ENCODE measurements at places on chromosomes 2 and 18. TPM values are rescaled to one million over a fixed set of nuclear protein-coding genes. Genes with fewer than 3 reads are reported as not detected.

DNA sequence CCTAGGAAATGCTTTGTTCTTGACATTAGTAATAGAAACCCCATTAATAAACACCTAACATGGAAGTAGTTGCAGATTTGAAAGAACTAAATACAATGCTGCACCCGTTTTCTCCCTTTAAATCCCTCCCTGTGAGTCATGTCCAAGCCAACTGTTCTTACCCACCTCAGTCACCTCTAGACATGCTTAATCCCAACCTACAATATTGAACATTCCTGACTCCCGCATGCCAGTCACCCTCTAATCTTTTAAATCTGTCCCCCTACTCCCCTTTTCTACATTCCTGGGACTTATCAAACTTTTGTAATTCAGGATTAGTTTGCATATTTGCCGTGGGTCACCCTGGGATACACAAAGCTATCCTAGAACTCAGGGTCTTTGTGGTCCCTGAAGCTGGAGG, 374.6 kb downstream of the IRS1 start:
- no peaks in the 10 kb centered on the region for H3K4me1 ChIP-seq
- no peaks in the 10 kb centered on the region for H3K36me3 ChIP-seq
- no peaks in the 10 kb centered on the region for H3K27me3 ChIP-seq
- no peak overlapping the region for H3K27ac ChIP-seq
- H3K4me3 ChIP-seq, result no peak overlapping the region

Gene TWIST2
- total RNA-seq, result 62.1 TPM

DNA sequence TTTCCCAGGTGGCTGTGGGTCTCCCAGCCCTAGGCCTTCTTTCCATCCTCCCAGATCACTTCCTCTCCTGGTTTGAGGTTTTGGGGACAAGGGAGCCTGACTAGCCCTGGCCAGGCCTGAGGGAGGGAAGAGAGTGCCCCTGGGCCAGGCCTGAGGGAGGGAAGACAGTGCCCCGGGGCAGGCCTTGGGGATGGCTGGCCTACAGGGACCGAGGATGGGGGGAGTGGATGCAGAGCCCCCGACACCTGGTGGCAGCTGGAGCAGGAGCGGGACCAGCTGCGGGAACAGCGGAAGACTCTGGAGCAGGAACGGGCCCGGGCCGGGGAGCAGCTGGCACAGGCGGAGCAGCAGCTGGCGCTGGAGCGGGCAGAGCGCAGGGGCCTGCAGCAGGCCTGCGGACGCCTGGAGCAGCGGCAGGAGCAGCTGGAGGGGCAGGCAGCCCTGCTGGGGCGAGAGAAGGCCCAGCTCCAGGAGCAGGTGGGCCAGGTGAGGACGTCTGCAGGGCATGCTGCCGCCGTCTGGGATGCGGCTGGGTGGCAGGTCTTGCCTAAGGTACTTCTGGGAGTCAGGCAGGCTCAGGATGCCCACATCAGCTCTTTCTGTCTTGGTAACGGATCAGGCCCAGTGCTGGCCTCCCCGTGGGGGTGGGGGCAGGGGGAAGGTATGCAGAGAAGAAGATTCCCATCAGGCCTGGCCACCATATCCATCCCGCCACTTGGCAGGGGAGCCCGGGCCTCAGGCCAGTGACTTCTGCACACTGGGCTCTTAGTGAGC, 29.2 kb downstream of the CROCC2 start:
- H3K36me3 ChIP-seq, result no peaks in the 10 kb centered on the region
- no peaks in the 10 kb centered on the region for H3K27me3 ChIP-seq
- DNase-seq, result no peak
- no peaks in the 10 kb centered on the region for H3K4me1 ChIP-seq
- H3K4me3 ChIP-seq, result no peak overlapping the region
- no peak overlapping the region for H3K27ac ChIP-seq

DNA sequence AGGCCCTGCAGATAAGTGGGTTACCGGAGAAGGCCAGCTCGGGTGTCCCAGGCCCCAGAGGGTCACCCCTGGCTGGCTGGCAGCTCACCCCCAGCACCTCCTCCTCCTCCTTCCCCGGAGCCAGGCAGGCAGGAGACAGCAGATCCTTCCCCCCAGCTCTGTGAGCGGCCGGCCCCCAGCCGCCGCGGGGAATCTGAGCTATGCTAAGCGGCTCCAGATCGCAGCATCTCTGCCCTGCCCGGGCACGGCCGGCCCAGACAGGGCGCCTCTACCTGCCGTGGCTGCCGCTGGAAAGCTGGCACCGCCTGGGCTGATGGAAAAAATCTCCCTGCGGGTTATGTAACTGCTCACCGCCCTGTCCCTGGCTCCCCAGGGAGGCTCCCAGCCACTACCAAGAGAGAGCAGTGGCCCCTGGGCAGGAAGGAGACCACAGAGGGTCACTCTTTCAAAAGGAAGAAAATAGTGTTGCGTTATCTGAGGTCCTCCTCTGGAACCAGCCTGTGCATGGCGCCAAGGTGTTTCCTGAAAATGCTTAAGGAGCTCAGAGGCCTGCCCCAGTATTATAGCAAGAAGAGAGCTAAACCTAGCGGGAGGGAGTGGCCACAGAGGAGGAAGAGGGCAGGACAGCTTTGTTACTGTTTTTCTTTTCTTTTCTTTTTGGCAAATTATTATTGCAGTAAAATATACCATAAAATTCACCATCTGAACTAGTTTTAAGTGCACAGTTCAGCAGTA, 179.0 kb downstream of the SMAD7 start:
- H3K27me3 ChIP-seq, result no peaks in the 10 kb centered on the region
- no peaks in the 10 kb centered on the region for H3K4me1 ChIP-seq
- H3K27ac ChIP-seq, result no peak overlapping the region
- no peak for DNase-seq
- H3K4me3 ChIP-seq, result no peak overlapping the region
- no peaks in the 10 kb centered on the region for H3K36me3 ChIP-seq

GRCh38 chr18:73638709-73639108, 508.9 kb downstream of the FBXO15 start:
- DNase-seq, result no peak
- H3K36me3 ChIP-seq, result no peaks in the 10 kb centered on the region
- no peaks in the 10 kb centered on the region for H3K27me3 ChIP-seq
- no peaks in the 10 kb centered on the region for H3K4me1 ChIP-seq
- no peak overlapping the region for H3K27ac ChIP-seq
- no peak overlapping the region for H3K4me3 ChIP-seq

DNA sequence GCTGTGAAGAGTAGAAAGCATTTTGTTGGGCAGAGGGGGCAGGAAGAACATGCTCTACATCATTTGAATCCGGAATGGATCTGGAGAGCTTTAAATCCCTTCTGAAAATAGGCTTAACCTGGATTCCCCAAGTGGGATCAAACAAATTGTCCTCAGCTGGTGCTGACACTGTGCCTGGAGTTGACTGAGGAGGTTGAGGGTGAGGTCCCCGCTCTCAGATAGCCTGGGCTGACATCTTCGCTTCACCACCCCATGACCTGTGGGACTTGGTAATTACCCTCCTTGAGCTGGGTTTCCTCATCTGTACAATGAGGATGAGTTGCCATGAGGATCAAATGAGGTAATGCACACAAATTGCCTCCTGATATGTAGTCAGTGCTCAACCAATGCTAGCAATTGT, 117.8 kb upstream of the SMAD2 start:
- H3K27ac ChIP-seq, result no peak overlapping the region
- no peak overlapping the region for H3K4me3 ChIP-seq
- no peaks in the 10 kb centered on the region for H3K27me3 ChIP-seq
- no peaks in the 10 kb centered on the region for H3K4me1 ChIP-seq

- no peak for DNase-seq
- no peak overlapping the region for H3K27ac ChIP-seq
- no peaks in the 10 kb centered on the region for H3K27me3 ChIP-seq
- no peaks in the 10 kb centered on the region for H3K4me1 ChIP-seq
- no peak overlapping the region for H3K4me3 ChIP-seq
Observed at GRCh38 chr2:126748188-126748760, 92.3 kb downstream of the GYPC start.

DNA sequence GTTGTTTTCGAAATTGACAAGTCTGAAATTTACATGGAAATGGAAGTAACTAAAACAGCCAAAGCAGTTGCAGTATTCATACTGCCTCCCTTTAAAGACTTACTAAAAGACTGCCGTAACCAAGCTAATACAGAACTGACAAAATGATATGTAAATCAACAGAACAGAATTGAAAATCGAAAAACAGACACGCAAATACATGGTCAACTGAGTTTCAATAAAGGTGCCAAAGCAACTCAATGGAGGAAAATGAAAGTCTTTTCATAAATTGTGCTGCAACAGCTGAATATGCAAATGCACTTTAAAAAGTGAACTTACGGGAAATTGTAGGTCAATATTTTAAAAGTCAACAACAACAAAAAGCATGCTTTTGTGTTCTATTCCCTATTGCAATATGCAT, 34.2 kb downstream of the TMEM131 start:
- H3K27me3 ChIP-seq, result no peaks in the 10 kb centered on the region
- peaks cover 3% of the 10 kb centered on the region for H3K4me1 ChIP-seq
- no peak overlapping the region for H3K27ac ChIP-seq
- no peaks in the 10 kb centered on the region for H3K36me3 ChIP-seq
- no peak for DNase-seq
- no peak overlapping the region for H3K4me3 ChIP-seq

Gene VWA3B
- 0.27 TPM for total RNA-seq

DNA sequence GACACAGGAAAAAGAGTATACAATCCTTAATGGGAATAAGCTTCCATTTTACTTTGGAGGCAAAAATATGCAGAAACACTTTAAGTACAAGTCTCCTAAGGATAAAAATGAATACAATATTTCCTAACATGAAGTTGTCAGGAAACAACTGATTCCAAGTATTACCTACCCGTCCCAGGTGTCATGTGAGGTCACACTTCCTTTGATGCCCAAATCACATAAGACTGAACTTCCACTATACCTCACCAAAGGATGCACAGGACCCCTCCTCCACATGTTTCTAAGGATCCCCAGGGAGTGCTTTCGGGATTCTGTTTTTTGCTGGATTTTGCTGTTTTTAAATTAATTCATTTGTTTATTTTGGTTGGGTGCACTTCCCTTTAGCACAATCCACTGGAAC, 438.5 kb upstream of the TCF4 start:
- H3K4me3 ChIP-seq, result no peak overlapping the region
- no peaks in the 10 kb centered on the region for H3K36me3 ChIP-seq
- H3K27ac ChIP-seq, result no peak overlapping the region
- H3K27me3 ChIP-seq, result no peaks in the 10 kb centered on the region
- DNase-seq, result no peak

- DNase-seq, result no peak
- peaks cover 47% of the 10 kb centered on the region for H3K36me3 ChIP-seq
- H3K4me3 ChIP-seq, result no peak overlapping the region
- peaks cover 17% of the 10 kb centered on the region for H3K4me1 ChIP-seq
- peak overlapping the region; percentile 24 for H3K27ac ChIP-seq
- no peaks in the 10 kb centered on the region for H3K27me3 ChIP-seq
Observed at GRCh38 chr2:216677439-216678097, 17.8 kb downstream of the IGFBP5 start.

DNA sequence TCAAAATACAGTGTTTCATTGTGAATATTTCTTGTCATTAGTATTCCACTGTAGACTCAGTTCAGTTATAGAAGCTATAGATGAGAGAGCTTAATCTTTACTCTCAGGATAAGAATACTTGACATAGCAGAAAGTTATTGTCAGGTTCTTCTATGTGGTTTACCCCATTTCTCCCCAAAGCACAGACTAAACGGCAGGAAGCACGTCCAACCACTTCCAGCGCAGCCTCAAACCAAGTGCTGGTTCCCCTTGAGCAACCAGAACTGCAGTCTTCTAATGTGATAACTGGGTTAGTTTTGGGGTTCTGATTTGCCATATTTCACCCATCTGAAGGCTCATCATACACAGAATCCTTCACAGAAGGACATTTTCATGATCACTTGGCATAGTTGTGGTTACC, 324.7 kb downstream of the SLC8A1 start:
- no peak overlapping the region for H3K4me3 ChIP-seq
- no peak for DNase-seq
- H3K27ac ChIP-seq, result no peak overlapping the region
- H3K36me3 ChIP-seq, result no peaks in the 10 kb centered on the region

Gene TCF23
- total RNA-seq, result not detected

Gene SLC35F6
- 44.5 TPM for total RNA-seq

GRCh38 chr18:49926106-49926745, 112.9 kb upstream of the ACAA2 start:
- H3K4me3 ChIP-seq, result no peak overlapping the region
- DNase-seq, result no peak
- H3K27ac ChIP-seq, result no peak overlapping the region
- H3K4me1 ChIP-seq, result peaks cover 6% of the 10 kb centered on the region
- H3K27me3 ChIP-seq, result no peaks in the 10 kb centered on the region

Gene LINC00305
- not detected for total RNA-seq

Gene MTCL1
- 23.3 TPM for total RNA-seq

GRCh38 chr2:147712051-147712450, 132.8 kb upstream of the ACVR2A start:
- H3K27me3 ChIP-seq, result no peaks in the 10 kb centered on the region
- no peaks in the 10 kb centered on the region for H3K36me3 ChIP-seq
- no peak overlapping the region for H3K27ac ChIP-seq
- H3K4me3 ChIP-seq, result no peak overlapping the region
- no peaks in the 10 kb centered on the region for H3K4me1 ChIP-seq

Gene SERPINB11
- not detected for total RNA-seq

Gene STAM2
- 41.1 TPM for total RNA-seq

Gene CHRNG
- not detected for total RNA-seq

DNA sequence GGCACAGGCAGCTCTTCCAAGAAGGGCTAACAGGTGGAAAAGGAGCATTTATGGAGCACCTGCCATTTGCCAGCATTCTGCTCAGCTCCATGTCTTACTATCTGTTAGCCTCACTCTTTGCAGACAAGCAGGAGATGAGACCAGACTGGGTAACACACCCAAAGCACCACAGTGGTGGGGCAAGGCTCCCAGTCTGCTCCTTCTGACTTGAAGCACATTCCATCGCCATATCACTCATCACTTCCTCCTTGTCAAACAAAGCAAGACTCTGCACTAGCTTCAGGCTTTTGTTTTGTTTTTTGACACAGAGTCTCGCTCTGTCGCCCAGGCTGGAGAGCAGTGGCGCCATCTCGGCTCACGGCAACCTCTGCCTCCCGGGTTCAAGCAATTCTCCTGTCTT, 182.8 kb downstream of the MGAT5 start:
- no peaks in the 10 kb centered on the region for H3K27me3 ChIP-seq
- no peak for DNase-seq
- H3K27ac ChIP-seq, result no peak overlapping the region
- H3K36me3 ChIP-seq, result peaks cover 3% of the 10 kb centered on the region
- no peaks in the 10 kb centered on the region for H3K4me1 ChIP-seq
- no peak overlapping the region for H3K4me3 ChIP-seq

DNA sequence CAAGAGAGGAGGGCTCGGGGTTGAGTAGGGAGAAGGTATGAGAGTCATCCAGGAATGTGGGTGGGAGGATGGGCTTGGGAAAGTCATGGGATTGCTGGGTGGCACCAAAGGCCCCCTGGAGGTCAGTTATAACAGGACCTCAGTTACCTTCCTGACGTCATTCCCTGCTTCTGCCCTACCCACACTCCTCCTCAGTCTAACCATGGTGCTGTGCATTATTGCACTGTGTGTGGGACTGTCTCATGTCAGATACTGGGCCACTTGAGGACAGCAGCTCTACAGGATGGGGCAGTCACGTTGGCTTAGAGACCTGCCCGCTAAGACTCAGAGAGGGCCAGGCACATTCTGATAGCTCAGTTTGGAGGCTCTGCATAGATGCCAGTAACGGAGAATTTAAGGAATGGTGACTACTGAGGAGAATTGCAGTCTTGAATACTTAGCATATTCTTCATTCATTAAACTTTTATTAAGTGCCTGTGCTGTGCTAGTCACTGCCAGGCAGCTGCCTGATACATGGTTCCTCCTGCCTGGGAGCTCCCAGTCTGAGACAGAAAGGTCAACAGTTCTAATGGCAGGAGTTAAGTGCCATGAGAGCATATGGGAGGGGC, 90.5 kb downstream of the LAMA3 start:
- no peak for DNase-seq
- H3K36me3 ChIP-seq, result no peaks in the 10 kb centered on the region
- no peaks in the 10 kb centered on the region for H3K27me3 ChIP-seq

All from thoracic aorta (tissue), 2 donors.